ENCODE measurements at places on chromosomes 7 and 10.

GRCh38 chr10:13658264-13658663, 71.5 kb downstream of the PRPF18 start:
- no peak for DNase-seq

GRCh38 chr10:70564113-70564725, 38.3 kb downstream of the PRF1 start:
- no peak for DNase-seq

GRCh38 chr7:2800220-2800930, 43.7 kb downstream of the GNA12 start:
- DNase-seq, result no peak

DNA sequence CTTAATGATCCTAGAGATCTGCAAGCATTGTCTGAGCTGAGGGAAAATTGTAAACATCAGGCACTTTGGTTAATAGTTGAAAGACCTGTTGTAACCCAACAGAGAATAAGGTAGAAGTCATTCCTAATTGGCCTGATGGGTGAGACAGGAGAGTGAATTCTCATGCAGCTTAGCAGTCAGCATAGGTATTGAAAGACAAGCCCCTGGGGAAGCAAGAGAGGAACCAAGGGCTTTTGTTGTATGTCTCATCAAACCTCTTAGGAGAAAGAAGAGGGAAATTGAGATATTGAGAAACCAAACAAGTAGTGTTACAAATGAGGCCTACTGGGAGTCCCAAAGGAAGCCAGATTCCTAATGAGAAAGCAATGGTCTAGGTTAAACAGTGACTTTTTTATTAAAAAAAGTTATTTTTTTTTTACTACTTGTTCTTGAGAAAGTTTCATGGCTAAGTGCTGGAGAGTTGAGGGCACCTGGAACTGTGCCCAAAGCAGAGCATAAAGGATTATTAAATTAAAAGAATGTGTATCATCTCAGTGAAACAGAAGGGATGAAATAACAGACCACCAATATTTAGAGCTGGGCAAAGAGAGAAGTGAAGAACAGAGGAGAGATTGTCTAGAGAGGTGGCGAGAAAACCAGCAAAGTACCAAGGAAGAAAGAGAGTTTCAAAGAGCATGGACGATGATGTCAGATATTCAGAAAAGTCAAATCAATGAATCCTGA, 168.9 kb downstream of the CDK14 start:
- DNase-seq, result no peak

DNA sequence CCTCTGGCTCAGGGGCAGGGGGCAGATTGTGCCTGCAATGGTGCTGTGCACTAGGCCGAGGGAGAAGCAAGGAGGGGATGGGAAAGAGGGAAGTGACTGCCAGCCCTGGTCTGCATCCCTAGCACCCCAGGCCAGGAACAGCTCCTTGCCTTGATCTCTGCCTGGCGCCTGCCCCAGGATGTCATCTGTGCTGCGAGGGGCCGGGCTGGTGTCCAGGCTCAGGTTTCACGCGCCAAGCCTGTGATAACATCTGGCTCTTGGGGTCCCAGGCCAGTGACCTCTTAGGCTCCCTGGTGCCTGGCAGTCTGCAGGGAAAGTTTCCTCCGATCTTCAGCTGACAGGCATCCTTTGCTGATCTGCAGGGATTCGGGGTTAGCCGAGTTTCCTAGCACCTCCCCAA, 193.5 kb upstream of the GPR26 start:
- DNase-seq, result no peak

DNA sequence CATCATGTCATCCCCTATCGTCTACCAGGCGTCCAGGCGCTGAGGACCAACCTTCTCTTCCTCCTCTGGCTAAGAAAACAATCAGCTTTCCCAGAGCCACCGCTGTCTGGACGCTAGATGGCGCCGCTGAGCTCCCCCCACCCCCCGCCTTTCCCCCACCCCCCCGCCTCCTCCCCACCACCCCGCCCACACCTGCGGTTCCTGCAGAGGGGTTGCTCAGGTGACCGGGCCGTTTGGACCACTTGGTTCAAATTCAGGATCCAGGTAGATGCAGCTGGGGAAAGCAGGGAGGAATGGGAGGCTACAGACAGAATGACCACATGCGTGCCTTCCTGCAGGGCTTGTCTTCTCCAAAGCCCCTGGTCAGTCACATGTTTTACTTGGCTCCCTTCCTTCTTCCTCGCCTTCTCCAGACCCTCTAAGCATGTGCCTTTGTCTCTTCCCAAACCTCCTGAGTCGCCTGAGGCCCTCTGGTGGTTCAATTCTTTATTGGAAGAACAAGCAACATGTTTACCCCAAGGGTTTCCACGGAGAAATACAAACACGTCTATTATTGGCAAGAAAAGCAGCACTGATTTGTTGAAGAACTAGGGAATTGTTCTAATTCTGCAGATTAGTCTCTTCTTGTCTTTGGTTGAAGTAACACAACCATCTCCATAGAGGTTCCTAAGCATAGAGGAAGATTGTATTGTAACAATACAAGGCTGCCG, 24.7 kb downstream of the AOC1 start:
- DNase-seq, result no peak

GRCh38 chr7:42502022-42502421, 265.0 kb upstream of the GLI3 start:
- DNase-seq, result no peak

DNA sequence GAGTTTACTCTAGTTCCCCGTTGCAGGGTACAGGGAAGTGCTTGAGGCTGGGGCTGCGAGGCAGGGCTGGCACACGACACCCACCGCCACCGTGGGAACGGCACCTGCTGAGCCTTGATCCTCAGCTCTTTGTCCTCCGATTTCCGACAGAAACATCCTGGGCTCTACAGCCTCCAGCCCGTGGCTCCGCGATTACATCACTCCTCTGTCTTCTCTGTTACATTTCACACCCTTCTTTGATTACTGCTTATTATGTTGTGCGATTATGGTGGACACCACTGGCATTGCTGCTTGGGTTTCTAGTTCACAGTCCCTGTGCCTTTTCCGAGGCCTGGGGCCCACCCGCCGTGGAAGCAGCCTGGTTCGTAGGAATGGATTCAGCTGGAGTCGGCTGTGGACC, 26.9 kb downstream of the FKBP6 start:
- DNase-seq, result no peak

DNA sequence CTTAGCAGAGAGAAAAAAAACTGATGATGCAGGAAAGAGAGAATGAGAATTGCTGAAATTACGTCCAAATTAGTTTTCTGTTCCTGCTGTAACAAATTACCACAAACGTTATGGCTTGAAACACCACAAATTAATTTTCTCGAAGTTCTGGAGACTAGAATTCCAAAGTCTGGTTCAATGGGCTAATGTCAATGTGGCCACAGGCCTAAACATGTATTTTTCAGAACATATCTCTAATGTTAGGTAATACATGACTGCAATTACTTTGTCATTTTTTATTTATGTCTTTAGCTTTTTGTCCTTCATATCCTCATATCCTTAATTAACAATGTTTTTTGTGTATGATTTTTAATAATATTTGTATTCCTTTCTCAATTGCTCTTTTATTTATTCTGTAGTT, 3.0 kb upstream of the AKR1C3 start:
- no peak for DNase-seq

- no peak for DNase-seq
Observed at GRCh38 chr10:71939304-71939703, 24.9 kb upstream of the CHST3 start.

GRCh38 chr10:132989476-132990415, 47.4 kb upstream of the CFAP46 start:
- DNase-seq, result no peak

- no peak for DNase-seq
Observed at GRCh38 chr7:156773966-156774365, 119.0 kb downstream of the LMBR1 start.

Measured in tibial nerve (tissue), 4 donors.